ENCODE measurements at places on chromosomes 3 and 15. TPM values are rescaled to one million over a fixed set of nuclear protein-coding genes. Genes with fewer than 3 reads are reported as not detected.

CPEB1 gene
- polyA plus RNA-seq = 4.4 TPM

ZNF662 gene
- polyA plus RNA-seq = 0.03 TPM

TPRG1 gene
- 0.11 TPM for polyA plus RNA-seq

CYP1A2 gene
- polyA plus RNA-seq = not detected

SLC51A gene
- polyA plus RNA-seq = 6.3 TPM

SKOR1 gene
- polyA plus RNA-seq = 0.03 TPM

ITGB5 gene
- 101 TPM for polyA plus RNA-seq

PLS1 gene
- 18.7 TPM for polyA plus RNA-seq

TARS3 gene
- 2.4 TPM for polyA plus RNA-seq

TSC22D2 gene
- 3.4 TPM for polyA plus RNA-seq

DPPA2 gene
- 6.6 TPM for polyA plus RNA-seq

SPRED1 gene
- polyA plus RNA-seq = 5.5 TPM

NSMCE3 gene
- polyA plus RNA-seq = 4.3 TPM

MFSD1 gene
- 7.1 TPM for polyA plus RNA-seq

TIMP4 gene
- 5.1 TPM for polyA plus RNA-seq

GUCA1C gene
- not detected for polyA plus RNA-seq

CD200 gene
- polyA plus RNA-seq = 25.0 TPM

PP2D1 gene
- not detected for polyA plus RNA-seq

ITIH1 gene
- not detected for polyA plus RNA-seq

C3orf33 gene
- 3.3 TPM for polyA plus RNA-seq

TRIM71 gene
- polyA plus RNA-seq = 53.7 TPM

CLRN1 gene
- 0.20 TPM for polyA plus RNA-seq

All from H1 (cell line).